Fibroblast of skin of left biceps (primary cell): ENCODE measurements at places on chromosomes 5 and 9.

DNA sequence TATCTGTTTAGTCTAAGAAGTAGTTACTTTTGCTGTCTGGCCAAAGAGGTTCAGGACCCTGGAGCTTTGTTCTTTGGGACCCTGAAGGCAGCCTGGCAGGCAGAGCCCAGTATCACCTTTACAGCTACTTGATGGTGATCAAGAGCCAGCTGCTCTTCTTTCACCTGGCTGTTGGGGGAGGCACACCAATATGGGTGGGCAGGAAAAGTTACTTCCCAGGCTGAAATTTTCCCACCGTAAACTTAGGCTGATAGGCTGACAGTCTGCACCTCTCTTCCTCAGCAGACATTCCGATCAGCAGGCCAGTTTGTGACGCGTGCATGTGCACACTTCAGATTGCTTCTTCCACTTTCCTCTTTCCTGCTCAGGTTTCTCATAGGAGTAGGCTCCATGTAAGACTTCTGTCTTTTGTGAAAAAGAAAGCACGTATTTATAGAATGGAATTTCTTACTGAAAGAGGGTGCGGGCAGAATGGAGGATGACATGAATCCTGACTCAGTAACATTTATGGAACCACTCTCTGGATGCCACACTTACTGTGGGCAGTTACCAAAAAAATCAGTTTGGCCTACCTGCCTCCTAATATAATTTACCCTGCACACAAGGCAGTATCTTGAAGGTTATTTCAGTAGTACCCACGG lies 223.9 kb upstream of the DMRT1 start:
- no peak for DNase-seq

DNA sequence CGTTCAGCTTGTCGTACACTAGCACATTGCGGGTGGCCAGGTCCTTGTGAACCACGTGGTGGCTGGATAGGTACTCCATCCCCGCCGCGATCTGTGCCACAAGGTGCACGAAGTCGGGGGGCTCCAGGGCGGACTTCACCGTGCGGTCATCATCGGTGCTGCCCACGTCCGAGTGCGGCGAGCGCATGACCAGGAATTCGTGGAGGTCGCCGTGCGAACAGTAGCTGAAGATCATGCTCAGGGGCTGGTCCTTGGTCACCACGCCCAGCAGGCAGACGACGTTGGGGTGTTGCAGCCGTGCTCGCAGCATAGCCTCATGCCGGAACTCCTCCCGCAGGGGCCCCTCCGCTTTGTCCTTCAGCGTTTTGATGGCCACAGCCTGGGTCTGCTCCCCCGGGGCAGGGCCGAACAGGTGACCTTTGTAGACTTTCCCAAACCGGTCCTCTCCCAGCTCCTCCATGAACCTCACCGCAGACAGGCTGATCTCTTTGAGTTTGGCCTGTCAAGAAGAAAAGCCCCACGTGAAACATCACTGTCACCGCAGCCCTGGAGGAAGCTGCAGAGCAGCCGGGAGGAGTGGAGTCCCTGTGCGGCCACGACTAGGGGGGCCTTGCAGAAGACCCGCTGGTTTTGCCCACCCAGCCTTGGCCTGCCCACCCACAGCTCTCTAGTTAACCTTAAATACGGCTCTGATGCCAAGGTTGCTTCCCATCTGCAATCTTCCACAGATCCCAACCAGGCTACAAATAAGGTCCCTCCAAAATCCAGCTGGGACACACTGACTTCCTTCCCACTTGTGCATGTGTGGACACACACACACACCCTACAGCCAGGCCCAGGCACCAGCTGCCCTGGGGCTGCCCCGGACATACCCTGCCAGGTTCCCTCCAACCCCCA lies 225.2 kb downstream of the ROR2 start:
- DNase-seq, result no peak

DNA sequence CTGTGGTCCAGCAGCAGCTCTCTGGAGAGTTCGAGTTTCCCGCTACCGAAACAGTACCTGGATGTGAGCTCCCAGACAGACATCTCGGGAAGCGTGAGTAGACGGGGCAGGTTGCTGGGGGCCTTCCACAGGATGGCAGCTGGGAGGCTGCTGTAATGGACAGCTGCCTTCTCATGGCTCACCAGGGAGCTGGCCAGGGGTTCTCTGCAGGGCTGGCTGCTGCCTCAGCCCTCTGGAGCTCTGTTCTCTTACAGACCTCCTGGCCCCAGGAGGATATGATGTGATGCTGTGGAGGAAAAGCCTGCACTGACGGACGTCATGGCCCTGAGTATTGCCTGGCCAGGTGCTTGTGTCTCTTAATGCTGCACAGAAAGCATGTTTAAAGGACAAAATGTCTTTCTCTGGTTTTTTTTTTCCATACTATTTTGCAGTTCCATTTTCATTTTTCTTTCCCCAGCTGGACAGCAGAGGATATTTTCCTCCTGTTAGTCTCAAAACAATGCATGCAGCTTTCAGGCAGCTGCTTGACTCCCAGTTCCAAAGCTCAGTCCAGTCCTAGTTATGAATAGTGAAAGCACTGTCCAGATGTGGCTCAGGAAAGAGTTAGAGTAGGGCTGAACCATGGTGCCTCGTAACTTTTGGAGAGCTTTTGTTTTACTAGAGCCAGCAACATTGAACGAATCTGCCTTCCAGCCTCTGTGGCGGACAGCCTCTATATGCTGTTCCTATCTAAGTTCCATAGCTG lies 77.5 kb upstream of the RARS1 start:
- DNase-seq, result no peak

GRCh38 chr5:138372225-138372624 lies 19.7 kb downstream of the KDM3B start:
- no peak for DNase-seq

GRCh38 chr9:131697097-131697496 lies 42.8 kb downstream of the RAPGEF1 start:
- no peak for DNase-seq

GRCh38 chr5:138981586-138981985 lies 106.5 kb upstream of the LRRTM2 start:
- DNase-seq, result no peak

GRCh38 chr9:70410368-70410767 lies 4.1 kb downstream of the KLF9 start:
- DNase-seq, result no peak

GRCh38 chr5:167657016-167657415 lies 634.4 kb upstream of the WWC1 start:
- no peak for DNase-seq

- no peak for DNase-seq
Observed at GRCh38 chr5:97075649-97076048, 66.8 kb downstream of the LIX1 start.

DNA sequence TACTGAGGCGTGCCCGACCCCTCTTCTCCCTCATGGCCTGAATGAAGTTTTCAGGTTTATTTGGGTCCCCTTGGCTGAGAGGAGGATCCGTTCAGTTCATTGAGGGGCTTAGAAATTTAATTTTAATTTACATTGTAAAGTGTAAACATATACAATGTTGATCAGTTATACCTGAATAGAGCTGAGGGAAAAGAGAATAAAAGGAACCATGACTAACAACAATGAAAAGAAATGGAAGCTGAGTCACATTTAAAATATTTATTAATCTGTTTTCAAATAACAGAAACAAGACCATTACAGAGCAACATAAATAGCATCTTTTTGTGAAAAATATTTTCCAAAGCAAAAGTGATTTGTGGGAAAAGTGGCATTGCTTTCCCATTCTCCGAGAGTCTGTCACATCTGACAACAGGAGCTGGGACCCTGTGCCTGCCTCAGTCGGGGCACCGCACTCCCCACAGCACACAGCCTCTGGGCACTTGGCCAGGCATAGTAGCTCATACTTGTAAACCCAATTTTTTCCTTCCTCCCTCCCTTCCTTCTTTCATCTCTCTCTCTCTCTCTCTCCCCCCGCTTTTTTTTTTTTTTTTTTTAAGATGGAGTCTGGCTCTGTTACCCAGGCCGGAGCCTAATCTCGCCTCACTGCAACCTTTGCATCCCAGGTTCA lies 28.7 kb downstream of the PROP1 start:
- no peak for DNase-seq

DNA sequence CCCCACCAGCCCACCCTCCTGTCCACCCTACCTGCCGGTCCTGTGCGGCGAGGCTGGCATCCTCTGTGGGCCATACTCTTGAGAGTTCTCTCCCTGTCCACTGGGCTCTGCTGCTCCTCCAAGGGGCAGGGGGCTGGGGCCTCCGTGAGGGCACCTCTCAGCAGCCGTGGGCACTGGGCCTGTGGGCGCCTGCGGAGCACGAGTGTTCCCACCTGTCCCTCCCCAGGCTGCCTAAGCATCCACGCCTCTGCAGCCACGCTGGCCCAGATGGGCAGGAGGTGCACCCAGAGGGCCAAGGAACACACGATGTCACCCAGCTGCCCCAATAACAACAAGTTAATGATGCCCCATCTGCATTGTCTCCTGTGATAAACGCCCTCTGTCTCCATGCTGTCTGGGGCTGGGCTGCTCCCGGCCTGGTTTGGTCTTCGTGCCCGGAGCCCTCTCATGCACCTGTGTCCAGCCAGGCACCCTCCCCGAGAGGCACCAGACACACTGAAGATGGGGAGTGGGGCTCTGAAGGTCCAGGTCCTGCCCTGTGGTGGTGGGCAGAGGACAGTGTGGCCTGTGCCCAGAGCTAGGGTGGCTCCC lies 114.5 kb downstream of the RXRA start:
- DNase-seq, result no peak

GRCh38 chr9:114000063-114000454 lies 78.0 kb downstream of the AMBP start:
- DNase-seq, result no peak

DNA sequence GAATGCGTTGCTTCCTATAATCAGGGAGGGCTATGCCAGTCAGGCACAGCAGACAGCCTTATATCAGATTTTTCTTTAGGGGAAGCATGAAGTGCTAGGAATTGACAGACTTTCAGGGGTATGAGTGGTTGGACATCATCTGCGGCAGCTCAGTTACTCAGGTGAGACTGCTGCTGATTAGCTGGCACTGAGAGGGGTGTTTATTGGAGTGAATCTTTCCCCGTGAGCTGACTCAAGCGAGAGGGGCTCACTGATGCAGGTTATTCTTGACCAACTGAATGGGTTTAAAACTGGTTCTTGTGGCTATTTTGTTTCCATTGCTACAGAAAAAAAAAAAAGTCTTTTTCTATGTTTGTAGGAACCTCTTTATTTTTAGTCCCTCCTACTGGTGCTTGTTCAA lies 46.2 kb upstream of the TNPO1 start:
- DNase-seq, result no peak

DNA sequence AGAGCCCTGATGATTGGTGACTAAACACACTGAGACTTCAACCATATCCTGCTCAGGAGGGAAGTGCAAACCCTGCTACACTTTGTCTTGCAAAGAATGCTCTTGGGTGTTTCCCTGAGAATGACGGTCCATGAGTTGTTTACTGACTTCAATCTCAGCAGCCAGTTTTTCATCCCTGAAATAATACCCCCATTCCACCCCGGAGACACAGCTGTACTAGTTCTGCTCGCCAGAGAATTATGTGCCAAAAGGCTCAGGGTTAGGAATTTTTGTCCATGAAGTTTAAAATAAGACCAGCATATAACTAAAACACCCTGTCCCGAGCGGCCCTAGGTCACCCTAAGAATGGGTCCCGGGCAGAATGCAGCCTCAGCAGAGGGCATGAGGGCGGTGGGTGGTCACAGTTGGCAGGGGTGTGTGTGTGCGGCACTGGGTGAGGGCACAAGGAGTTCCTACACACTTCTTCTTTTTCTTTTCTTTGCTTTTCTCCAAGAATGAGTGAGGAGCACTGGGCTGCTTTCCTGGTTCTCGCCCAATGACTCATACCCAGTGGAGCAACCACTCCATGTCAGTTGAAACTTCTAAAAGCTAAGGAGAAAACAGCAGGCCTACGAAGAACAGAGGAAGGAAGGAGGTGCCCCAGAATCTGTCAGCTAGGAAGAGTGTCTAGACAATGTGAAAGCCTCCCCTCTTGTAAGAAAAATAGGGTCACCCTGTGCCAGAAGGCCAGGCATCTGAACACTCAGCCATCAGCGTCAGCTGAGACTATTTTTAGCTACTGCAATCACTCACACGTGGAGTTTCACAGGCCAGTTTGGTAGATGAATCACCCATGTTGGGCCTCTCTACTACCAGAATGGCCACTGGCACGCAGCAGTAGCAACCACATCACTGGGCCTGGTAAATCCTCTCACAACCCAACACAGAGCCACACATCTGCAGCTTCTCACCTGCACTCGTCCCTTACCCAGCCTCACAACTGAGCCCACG lies 105.9 kb downstream of the DPYSL3 start:
- peak; percentile 82 for DNase-seq

DNA sequence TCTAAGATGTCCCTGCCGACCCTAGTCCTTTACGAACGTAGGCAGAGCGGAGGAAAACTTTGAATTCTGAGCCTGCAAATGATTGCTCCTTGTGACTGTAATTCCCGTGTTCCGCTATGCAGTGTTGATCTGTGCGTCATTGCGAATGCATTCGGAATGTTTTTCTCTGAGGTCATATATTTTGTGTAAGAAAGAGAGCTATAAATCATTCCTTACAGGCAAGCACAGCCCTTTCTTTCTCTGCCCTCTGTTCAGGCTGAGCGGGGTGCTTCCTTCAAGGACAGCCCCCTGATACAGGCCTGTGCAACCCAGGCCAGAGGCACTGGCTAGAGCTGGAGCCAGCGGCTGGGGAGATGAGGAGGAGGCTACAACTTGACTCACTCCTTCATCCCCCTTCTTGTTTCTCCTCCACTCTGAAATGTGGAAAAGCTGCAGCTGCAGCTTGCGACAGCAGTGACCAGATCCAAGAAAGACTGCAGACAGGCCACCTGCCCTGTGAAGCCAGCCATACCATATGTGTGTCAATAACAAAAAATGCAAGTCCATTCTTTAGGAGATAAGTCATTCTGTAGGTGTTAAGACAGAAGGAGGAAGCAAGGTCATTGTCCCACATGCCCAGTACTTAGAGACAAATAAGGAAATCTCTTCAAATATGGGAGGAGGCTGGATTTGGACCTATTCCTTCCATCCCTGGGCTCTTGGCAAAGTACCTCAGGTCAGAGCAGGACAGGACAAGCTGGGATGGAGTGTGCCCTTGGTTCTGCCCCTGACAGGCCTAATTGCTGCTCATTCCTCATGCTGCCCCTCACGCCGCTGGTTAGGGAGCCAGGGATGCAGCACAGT lies 345.7 kb upstream of the WWC1 start:
- peak; percentile 94 for DNase-seq

DNA sequence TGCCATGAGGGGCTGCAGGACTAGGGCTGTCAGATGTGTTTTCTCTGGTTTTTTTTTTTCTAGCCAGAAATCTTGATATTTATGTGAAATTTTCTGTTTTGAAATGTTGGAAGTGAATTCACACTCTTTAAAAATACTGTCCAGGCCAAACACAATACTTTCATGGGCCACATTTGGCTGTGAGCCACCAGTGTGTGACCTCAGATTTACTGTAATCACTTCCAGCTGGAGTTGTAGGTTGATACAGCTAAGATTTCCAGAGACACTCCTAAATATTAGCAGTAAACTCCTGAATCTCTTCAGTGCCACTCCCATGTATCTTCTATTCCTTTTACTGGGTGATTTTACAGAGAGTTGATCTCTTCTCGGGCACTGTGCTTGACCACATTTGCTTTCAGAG lies 92.2 kb upstream of the CKMT2 start:
- DNase-seq, result peak; percentile 45

DNA sequence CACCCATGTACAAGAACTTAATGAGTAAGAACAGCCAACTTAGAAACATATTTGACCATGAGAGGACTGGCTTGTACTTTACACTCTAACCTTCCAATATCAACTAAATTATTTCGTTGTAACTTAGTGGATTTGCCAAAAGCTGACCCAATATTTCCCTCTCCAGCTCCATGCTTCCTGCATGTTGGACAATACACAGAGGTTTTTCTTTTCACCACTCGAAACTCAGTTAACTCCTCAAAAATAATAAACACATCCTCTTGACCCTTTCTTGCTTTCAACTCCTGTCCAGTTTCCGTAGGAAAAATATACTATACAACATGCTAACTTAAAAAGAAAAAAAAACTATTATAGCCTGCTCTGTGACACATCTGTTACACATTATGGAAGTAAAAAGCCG lies 188.9 kb downstream of the MPDZ start:
- no peak for DNase-seq
